ENCODE measurements at places on chromosomes 4 and X. TPM values are rescaled to one million over a fixed set of nuclear protein-coding genes. Genes with fewer than 3 reads are reported as not detected.

The ZC4H2 gene
- 9.2 TPM for total RNA-seq

The RBMX gene
- 131 TPM for total RNA-seq

The NLRP2B gene
- 0.16 TPM for total RNA-seq

- H3K4me1 ChIP-seq, result no peaks in the 10 kb centered on the region
- H3K27ac ChIP-seq, result no peak overlapping the region
- H3K4me3 ChIP-seq, result no peak overlapping the region
- H3K36me3 ChIP-seq, result no peaks in the 10 kb centered on the region
- H3K27me3 ChIP-seq, result no peaks in the 10 kb centered on the region
Observed at GRCh38 chr4:77127837-77128621, 29.0 kb upstream of the CCNG2 start.

- DNase-seq, result no peak
- no peak overlapping the region for H3K4me3 ChIP-seq
- H3K4me1 ChIP-seq, result no peaks in the 10 kb centered on the region
- no peak overlapping the region for H3K27ac ChIP-seq
- H3K27me3 ChIP-seq, result no peaks in the 10 kb centered on the region
- no peaks in the 10 kb centered on the region for H3K36me3 ChIP-seq
Observed at GRCh38 chr4:103915224-103915869, 195.6 kb upstream of the TACR3 start.

GRCh38 chrX:64198036-64198435 is 7.5 kb downstream of the AMER1 start:
- peaks cover 1% of the 10 kb centered on the region for H3K4me1 ChIP-seq
- no peaks in the 10 kb centered on the region for H3K27me3 ChIP-seq
- H3K27ac ChIP-seq, result no peak overlapping the region
- H3K36me3 ChIP-seq, result no peaks in the 10 kb centered on the region
- H3K4me3 ChIP-seq, result no peak overlapping the region

Measured in aorta (tissue), 5 donors.